ENCODE measurements at places on chromosomes 16 and 17.
A peak's percentile ranks its signal among the peaks of the same experiment; 100 is the strongest.

GRCh38 chr17:64426596-64426995, 22.3 kb upstream of the MILR1 start:
- DNase-seq, result no peak

DNA sequence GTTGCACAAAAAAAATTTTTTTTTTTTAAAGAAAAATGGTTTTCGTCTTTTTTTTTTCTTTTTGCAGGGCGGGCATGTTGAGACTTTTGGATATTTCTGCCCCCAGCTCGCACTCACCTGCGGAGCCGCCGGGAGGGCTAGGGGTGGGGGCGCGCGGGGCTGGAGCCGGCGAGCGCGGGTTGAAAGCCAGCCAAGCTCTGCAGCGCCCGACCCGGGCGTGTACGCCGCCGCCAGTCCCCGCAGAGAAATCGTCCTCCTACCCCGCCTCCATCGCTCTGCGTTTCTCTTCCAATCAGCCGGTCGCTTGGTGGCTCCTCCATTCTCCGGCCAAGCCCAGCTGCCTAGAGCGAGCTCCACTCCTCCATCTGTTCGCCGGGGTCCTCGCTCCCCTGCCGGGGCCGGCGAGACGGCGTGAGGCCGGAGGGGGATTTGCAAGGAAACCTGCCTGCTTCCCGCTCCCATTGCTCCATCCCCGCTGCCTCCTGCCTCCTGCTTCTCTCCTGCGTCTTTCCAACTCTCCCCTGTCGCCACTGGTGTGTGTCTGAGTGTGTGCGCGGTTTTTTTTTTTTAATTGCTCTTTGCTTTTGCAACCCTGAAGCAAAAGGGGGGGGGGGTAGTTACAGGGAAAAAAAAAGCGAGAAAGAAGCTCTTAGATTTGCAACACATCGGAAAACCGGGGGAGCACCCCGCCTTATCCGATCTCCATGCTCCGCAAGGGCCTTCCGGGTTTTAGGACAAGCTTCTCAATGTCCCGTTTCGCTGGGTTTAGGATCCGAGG, 1.8 kb upstream of the UBTF start:
- DNase-seq, result no peak

- DNase-seq, result no peak
These were observed 4.6 kb downstream of the PLCD3 start for GRCh38 chr17:45127548-45128300.

- DNase-seq, result no peak
These were observed 9.6 kb downstream of the SDK2 start for GRCh38 chr17:73634629-73635028.

DNA sequence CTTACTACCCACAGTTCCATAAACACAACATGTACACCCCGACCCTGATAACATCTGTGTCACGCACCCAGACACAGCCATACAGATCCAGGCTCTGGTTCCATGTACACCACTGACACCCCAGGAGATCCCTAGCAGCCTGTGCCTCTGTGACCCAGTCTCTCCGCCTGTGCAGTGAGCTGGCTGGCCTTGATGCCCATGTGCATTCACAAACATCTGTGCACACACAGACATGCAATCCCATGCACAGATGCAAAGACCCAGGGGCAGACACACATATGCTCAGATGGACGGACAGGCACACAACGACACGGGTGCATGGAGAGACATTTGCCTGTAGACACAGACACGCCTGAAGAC, 4.1 kb downstream of the CCDC102A start:
- DNase-seq, result no peak

DNA sequence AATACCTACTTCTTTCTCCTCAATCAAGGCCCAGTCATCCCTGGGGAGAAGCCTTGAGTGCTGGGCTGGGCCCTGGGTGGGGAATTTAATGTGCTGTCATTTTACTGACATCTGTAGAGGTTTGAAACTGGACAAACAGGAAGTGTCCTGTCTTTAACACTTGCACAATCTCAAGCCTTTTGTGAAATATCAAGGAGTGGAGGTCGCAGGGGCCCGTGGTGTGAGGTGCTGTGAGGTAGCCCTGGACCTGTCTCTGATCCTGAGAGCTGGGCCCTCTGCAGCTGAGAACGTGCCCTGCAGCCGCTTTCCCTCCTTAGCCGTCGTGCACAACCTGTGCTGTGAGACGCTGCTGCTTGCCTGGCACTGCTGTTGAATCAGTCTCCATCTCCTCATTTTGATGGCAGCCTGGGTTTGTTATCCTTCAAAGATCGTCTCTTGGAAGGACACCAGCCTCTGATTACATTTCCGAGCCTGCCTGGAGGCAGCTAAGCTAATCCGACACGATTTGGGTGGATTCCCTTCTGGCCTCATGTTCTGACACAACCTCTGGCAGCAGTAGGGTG, 29.9 kb downstream of the SMARCE1 start:
- DNase-seq, result no peak

- DNase-seq, result no peak
These were observed 14.1 kb downstream of the RMI2 start for GRCh38 chr16:11359370-11359769.

DNA sequence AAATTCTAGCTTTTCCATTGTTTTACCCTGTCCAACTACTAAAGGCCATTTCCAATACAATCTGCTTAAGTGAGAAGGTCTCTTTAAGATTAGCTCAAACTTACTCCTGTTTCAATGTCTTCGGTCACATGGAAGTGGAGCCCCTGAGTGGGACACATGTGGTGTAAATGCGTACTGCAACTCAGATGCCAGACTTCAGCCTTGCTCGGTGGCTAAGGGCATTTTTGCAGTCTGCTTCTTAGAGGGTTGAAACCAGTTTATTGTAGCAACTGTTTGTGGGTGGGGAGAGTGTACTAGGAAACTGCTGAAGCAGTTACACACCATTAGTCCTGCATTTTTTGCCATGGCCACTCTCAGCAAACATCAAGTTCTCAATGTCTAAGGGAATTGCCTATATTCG, 140.6 kb downstream of the PARN start:
- no peak for DNase-seq

- DNase-seq, result no peak
These were observed 8.6 kb downstream of the BRD7 start for GRCh38 chr16:50360033-50360778.

GRCh38 chr16:81779536-81780320, 637 bp downstream of the PLCG2 start:
- DNase-seq, result no peak

GRCh38 chr16:2852731-2853507, 5.1 kb downstream of the PRSS22 start:
- no peak for DNase-seq

GRCh38 chr17:4142107-4142900, 526 bp downstream of the ZZEF1 start:
- no peak for DNase-seq

DNA sequence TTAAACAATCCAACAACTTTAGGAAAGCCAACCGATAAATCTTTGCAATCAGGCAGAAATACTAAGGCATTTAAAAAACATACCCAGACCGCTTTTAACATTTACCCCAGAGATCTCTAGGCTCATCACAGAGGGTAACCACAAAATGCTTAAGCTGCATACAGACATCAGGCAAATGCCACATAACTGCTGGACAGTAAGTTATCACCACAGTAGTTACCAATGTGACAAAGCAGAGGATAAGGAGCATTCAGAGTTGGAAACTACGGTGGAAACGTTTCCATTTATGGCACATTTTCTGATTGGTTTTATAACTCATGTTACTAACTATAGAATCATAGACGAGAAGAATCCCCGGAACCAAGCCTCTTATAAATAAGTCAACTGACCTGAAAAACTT, 77.5 kb downstream of the KANSL1 start:
- no peak for DNase-seq

DNA sequence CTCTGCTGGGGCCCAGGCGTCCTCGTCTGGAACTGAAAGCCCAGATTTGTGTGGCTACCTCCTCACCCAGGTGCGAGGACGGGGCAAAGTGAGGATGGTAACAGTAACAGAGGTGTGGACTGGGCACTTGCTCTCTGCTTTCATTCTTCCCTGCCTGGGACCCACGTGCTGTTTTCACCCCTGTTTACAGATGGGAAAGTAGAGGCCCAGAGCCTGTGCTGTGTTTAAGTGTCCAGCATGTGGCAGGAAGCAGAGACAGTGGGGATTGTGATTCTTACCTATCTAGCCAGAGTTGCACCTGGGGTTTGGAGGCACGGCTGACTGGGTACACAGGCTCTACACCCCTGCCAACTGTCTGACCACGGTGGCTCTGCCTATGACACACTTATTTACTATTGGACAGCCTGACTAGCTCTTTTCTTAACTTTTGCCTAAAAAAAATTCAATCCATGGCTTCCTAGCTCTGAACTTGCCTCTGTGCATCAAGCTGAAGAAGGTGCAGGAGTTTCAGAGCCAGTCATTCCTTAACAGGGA, 155.4 kb downstream of the CLEC16A start:
- DNase-seq, result no peak

DNA sequence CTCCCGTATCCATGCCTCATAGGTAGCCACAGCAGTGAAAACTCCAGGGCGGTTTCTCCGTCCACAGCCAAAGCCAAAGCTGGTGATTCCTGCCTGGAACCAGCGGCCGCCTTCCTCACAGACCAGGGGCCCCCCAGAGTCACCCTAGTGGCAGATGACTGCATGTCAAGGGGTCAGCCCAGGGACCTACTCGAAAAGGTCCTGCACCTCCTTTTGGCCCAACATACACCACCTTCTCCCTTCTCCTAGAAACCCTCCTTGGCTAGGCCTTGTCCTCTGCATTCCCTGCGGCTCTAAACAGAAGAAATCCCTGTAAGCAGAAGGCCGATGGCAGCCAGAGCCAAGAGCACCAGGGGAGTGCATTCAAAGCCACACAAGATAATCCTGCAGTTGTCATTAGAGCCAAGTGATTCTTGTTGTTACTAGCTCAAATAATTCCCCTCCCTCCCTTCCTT, 6.1 kb downstream of the PRSS36 start:
- DNase-seq, result no peak

DNA sequence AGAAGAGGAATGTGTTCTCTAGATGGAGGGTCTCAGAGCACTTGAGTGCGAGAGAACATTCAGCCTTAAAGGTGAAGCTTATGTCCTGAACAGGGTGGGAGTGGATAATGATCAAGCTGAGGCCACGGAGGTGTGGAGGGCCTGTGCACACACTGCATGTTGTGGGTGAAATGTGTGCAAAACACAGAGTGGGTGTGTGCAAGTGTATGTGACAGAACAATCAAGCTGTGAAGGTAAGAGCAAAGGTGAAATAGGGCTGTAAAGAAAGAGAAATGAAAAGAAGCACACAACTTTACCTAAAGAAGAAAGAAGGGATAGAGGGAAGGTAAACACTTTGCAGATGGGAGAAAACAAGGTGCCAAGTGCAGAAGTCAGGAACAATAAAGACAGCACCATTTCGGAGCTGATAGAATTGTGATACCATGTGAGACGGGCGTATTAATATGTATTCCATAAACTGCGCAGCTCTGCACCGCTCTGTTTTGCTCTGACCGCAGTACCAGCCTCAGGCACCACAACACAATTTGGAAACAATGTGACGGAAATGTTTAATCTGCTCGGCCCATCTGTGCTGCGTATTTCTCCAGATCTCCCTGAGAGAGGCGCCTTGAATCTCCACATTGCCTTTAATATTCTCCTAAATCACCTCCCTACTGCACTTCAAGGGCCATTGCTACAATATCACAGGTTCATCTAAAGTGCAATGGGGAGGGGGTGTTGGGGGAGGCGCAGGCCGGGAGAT, 40.6 kb downstream of the SNX11 start:
- DNase-seq, result no peak

DNA sequence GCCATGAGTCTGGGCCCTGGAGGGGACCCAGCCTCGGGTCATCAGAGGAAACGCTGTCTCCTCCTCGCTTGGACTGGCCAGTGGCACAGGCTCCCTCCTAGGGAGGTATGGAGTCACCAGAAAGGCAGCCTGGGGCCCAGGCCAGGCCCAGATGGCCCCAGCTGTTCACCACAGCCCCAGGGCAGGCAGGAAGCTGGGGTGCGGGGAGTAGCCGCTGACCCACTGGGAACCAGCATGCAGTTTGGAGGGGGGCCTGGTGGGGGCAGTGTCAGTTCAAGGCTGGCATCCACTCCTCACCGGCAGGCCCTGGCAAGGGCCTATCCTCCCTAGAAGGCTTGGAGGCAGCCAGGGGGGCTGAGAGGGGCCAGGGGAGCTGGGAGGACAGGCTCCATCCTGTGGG, 48.8 kb downstream of the SDK2 start:
- no peak for DNase-seq

DNA sequence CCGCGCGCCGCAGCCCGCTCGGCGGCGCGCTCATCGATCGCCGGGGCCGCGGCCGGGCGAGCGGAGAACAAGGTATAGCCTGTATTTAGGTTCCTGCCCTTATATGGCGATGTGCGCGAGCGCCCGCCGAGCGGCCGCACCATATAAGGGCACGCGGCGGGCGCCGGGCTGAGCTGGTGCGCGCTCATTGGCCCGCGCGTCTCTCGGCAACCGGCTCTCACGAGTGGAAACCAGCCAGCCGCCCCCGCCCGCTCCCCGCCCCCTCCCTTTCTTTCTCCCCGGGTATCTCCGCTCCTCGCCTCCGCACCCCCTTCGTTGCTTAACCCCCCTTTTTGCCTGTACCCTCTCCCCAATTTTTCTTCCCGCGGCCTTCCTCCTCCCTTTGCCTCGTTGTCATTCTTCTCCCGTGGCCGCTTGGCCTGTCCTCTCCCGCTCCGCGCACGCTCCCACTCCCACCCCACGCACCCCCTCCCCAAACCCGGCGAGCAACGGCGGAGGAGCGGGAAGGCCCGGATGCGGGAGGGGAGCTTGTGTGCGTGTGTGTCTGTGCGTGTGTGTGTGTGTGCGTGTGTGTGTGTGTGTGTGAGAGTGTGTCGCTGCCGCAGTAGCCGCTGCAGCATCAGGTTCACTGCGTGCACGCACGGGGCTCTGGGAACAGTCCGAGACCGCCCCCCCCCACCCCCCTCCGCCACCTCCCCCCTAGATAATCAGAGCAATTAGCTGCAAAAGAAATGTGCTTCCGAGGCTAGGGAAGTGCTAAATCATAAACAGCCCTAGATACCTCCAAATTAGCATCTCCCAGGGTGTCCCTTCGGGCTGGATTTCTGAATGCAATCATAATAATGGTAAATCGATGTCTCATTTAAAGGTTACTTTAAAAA, 13.5 kb upstream of the CBX8 start:
- DNase-seq, result peak; percentile 58

- DNase-seq, result no peak
These were observed 100.2 kb downstream of the CMIP start for GRCh38 chr16:81544700-81545271.

DNA sequence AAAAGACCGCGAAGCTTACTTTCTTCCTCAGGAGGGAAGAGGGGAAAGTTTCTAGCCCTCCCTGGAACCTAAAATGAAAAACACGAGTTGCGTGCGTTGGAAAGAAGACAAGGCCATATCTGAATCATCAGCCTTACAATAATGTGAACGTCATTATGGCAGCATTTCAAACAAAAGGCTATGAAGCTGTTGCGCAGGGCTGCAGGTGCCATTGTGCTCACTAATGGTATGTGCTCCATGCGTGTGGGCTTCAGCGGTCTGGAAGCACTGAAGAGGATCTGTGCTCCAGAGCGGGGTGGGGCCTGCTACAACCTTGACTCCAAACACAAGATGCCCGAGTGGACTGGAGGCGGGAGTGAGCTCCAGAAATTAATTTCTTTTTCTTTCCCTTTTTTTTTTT, 12.1 kb upstream of the CYB5B start:
- no peak for DNase-seq
